Nephron progenitor cell (in vitro differentiated cells): ENCODE measurements at places on chromosomes 5 and 9.

- no peak for DNase-seq
Observed at GRCh38 chr9:80937645-80938044, 751.7 kb downstream of the TLE1 start.

- DNase-seq: no peak
Observed at GRCh38 chr9:6805532-6805931, 47.8 kb downstream of the KDM4C start.

- DNase-seq: no peak
Observed at GRCh38 chr5:180007582-180007981, 64.0 kb downstream of the RNF130 start.

- DNase-seq: no peak
Observed at GRCh38 chr5:105684799-105685198, 1985.9 kb downstream of the EFNA5 start.

- no peak for DNase-seq
Observed at GRCh38 chr9:90916147-90916734, 114.6 kb downstream of the SYK start.

- no peak for DNase-seq
Observed at GRCh38 chr9:4301296-4301695, 1.4 kb upstream of the GLIS3 start.

- DNase-seq: no peak
Observed at GRCh38 chr5:29568028-29568427, 1625.5 kb upstream of the CDH6 start.

DNA sequence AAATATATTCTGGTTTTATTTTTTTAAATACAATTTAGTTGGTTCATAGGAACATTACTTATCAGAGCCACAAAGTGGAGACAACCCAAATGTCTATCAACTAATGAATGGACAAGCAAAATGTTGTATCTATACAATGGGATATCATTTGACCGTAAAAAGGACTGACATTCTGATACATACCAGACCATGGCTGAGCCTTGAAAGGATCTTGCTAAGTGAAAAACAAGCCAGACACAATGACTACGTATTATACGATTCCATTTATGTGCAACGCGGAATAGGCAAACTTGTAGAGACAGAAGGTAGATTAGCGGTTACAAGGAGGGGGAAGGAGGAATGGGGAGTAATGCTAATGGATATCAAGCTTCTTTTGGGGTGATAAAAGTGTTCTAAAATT, 621.6 kb downstream of the BNC2 start:
- no peak for DNase-seq
